ENCODE measurements at places on chromosomes 2 and 18. TPM values are rescaled to one million over a fixed set of nuclear protein-coding genes. Genes with fewer than 3 reads are reported as not detected.
A peak's percentile ranks its signal among the peaks of the same experiment; 100 is the strongest.

PAPOLG gene
- total RNA-seq: 20.6 TPM

DNA sequence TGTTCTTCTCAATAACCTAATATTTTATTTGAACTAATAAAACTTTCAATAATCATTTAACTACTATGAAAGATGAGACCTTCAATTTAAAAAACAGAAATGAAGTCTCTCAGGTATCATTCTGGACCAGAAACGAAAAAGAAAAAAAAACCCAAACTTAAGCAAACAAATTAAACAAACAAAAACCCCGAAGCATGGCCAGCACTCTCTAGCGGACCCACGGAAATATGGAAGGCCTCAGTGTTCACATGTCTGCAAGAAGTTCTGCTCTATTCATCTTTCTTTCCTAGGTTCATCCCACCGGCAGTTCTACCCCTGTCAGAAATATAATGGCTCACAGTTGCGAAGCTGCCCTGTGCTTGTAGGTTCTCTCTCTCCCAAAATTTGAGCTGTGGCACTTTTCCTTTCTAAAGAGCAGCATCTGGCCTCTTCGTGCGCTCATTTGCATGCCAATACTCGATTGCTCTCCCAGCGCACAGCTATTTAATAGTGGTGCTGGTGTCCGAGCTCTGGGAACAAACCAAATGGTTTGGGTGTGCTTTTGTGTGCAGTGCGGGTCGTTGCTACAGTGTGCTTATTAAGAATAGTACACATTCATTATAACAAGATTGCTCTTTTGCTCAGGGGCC, 129.0 kb upstream of the ZEB2 start:
- DNase-seq: no peak

GRCh38 chr2:112916625-112917247, 5.8 kb downstream of the IL37 start:
- DNase-seq: no peak

TNS1 gene
- total RNA-seq: 1.3 TPM

DNA sequence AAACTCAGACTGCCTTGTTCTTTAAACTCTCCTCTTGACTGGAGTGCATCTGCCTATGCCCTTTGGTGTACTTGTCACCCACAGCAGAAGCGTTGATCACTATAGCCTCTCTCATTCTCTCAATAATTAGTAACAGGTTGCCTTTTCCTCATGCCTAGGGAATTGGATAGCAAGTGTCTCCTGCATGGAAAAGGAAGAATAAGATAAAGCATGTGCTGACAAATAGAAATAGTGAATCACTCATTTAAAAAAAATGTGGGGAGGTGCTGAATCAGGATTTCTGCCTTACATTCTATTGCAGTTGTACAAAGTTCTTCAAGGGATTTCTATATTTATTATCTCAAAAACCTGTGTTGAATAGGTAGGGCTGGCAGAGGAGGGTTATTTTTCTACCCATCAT, 323.0 kb downstream of the TXNL1 start:
- no peak for DNase-seq

- DNase-seq: no peak
Measured at GRCh38 chr2:18740474-18740881, 151.1 kb upstream of the NT5C1B start.

IDH1 gene
- total RNA-seq: 22.9 TPM

DNA sequence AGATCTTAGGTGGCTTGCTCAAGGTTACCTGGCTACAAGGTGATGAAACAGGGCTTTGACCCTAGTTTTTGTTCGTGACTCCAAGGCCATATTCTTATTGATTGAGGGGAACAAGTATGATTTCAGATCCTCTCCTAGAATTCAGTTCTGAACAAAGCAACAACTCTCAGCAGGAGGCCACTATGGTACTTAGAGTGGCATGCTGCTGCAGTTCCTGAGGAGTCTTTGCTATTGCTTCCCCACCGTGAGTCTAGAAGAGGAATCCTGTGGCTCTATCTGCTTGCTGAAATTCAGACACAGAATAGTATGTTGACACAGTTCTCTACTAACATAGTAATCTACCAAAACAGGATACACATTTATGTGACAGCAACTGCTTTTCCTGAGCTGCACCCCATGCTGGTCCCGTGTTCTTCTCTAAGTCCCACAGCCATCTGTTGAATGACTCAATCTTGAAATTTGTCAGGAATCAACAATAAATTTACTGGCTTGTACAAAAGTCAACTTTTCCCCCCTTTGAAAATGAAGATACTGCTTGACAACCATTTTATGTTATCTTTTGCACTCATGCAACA, 4.1 kb downstream of the TGFBRAP1 start:
- no peak for DNase-seq

DNA sequence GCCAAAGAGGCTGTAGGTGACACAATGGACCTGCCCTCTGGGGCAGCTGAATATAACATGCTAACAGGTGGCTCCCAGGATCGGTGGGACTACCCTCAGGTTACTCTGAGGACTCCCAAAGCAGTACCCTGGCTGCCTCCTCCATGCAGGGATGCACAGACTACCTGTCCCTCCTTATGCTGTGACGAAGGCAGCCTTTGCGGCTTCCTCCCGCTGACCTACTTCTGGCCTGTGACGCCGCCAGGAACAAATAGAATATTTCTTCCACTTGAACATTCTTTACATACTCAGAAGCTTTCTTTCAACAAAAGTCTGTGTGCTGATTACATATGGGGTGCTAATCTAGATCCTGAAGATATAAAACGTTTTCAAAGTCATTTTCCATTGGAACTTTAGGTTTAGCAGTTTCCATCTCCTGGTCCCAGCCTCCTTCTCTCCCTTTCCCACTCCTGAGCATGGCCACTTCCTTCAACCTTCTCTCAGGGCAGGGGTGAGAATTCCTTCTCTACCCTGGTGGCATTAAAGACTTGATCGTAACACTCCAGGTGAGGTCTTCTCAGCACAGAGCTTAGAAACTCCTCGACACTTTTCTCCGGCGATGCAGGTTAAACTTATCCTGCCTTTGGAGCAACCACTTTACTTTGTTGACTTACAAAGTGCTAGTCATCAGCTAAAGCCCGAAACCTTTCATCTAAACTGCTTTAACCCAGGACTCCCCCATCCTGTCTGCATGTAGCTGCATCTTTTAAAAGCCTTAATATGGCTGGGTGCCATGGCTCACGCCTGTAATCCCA, 58.9 kb upstream of the STK17B start:
- peak; percentile 80 for DNase-seq

DNA sequence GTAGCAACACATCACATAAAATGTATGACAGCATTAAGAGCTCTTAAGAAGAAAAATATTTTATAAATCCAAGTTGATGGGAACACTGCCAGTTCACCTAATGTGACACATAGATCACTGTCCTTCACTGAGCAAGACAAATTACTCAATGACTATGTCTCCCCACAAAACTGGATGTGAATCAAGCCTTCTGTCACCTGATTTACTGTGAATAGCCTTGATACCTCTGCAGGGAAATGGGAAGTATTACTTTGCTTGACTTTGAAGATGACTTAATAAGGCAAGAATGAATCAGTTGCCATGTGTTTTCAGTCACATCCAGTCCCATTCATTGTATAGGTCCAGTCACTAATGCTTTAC, 94.6 kb downstream of the NYAP2 start:
- DNase-seq: no peak

- no peak for DNase-seq
Measured at GRCh38 chr2:205659922-205660321, 22.4 kb upstream of the NRP2 start.

GRCh38 chr2:39685126-39685525, 19.4 kb downstream of the TMEM178A start:
- no peak for DNase-seq

ZSWIM2 gene
- total RNA-seq: not detected

- DNase-seq: no peak
Measured at GRCh38 chr2:227876300-227876801, 4.9 kb downstream of the DAW1 start.

- no peak for DNase-seq
Measured at GRCh38 chr2:85243101-85244072, 84.4 kb downstream of the TGOLN2 start.

GRCh38 chr2:168156661-168157060, 90.7 kb downstream of the STK39 start:
- DNase-seq: no peak

AQP12B gene
- not detected for total RNA-seq

DNA sequence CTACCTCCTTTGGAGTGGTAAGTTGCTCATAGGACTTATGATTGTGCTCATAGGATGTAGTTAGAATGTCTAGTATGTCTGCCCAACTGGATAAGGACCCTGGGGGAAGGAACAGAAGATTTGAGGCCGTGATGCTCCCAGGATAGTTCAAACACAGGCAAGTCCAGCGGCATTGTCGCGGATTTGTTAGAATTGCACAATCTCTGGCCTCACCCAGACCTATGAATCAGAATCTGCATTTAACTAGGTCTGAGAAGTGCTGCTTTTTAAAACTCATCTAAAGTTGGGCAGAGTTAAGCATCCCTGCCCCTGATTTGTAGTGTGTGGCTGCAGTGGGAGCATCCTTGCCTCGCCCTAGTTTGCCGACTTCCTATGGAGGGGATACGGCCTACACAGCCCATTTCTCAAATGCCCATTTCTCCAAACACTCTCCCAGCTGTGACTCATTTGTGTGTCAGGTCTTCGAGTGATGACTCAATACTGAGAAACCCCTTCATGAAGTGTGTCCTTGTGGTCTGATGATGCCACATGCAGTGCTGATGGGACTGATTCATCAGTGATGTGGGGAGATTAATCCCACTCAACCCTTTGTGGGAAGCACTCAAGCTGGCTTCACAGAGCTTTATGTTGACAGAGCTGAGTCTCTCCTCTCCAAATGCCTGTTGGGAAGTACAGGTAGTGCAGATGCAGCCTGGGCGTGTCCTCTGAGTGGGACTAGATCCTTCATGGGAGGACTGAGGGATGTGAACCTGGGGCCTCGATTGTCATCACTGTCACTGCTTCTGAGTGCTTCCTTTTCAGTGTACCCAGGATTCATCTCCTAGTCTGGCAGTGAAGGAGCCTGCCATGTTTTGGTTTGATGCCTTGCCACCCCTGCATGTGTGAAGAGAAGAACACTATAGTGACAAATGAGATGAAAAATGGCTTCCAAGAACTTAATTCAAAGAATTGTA, 18.7 kb downstream of the SMIM21 start:
- DNase-seq: no peak

DNA sequence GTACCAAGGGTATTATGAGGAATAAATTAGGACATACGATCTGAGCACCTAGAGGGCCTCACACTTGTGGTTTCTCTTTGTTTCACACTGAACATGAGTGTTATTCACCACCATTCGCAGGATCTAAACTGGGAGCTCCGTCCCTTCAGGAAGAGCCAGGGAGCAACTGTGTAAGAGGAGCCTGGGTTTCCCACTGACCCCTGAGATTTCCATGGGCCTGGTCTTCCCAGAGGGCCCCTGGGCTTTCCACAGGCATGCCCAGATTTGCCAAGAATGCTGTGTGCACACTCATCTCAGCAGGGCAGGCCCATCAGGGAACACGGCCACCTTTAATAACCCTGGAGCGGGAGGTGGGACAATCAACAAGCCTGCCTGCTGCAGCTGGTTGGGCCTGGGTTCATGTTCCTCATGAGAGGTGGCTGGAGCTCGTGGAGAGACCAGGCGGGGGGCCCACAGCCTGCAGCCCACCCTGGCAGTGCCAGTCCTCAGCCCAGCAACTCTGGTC, 416.8 kb upstream of the MYT1L start:
- no peak for DNase-seq

GRCh38 chr2:27393225-27393624, 12.7 kb upstream of the ZNF513 start:
- DNase-seq: no peak

GRCh38 chr2:39954346-39954745, 175.3 kb upstream of the THUMPD2 start:
- DNase-seq: no peak

- no peak for DNase-seq
Measured at GRCh38 chr2:34365932-34366331, 766.8 kb upstream of the FAM98A start.

DNA sequence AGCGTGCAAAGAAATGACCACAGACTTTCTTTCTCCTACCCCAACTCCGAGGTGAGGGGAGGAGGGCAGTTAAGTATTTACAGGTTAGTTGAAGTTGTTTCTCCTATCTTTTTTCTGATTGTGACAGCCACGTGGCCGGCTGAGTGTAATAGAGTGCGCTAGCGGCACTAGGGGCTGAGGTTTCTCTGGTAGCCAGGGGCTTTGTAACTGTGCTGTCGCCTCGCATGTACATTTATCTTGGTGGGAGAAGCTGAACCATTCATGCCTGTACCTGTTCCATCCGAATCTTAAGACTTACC, 214.1 kb upstream of the STON1 start:
- no peak for DNase-seq

CACNB4 gene
- 0.16 TPM for total RNA-seq

GRCh38 chr18:38923126-38923525, 1357.5 kb upstream of the CELF4 start:
- no peak for DNase-seq

PEX13 gene
- 22.8 TPM for total RNA-seq

DNA sequence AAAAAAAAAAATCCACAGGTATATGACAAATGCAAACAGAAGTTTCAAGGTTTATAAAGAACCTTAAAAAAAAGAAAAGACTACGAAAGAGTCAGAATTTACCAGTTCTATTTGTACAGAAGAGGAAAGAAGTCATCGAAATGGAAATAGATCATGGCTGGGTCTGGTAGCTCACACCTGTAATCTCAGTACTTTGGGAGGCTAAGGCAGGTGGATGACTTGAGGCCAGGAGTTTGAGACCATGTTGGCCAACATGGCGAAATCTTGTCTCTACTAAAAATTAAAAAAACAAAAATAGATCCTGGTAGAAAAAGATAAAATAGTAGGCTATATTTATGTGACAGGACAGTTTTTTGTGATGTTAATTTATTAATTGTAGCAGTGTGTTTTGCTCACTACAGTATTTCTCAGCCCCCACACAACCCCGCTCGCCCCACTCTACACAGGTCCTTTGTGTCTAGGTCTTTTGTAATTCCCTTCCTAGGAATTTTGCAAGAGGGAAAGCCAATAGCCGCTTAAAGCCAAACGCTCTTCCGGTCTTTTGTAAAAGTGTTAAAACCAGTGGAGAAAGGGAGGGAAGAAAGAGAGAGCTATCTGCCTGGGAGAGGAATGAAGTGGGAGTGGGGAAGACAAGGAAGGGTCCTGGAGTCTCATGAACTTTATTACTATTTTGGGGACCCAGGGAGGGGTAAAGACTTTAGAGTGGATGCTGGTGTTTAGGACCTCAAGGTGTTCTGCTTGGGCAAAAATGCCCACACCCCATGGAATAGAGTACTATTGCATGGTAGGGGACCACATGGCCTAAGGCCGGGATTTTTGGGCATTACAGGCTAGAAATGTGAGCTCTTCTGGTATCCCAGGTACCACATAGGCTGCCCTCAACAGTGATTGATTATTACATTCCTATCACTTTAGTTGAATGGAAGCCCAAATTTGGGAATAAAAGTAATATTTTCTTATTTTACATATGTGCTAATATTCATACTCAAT, 59.4 kb upstream of the XPO1 start:
- no peak for DNase-seq

DNA sequence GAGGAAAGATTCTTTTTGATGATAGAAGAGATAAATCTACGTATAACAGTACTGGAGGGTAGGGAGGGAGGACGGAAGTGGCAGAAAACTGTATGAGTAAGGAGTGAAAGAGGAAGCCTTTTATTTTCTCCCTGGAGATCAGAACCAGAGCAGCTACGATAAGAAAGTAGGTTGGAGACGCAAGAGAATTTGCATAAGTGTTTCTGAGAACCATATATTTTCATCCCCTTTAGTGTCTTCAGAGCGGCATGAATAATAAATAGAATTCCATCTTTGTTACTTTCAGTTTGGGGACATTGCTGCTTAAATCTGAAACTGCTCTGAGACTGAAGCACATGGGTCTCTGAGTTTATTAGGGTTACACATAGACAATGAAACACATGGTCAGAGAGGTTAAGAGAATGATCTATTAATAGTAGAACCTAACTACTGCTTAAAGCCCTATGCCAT, 230.2 kb upstream of the TNP1 start:
- DNase-seq: no peak

ZAP70 gene
- 474 TPM for total RNA-seq
